ENCODE measurements at places on chromosomes 6 and 20.

- no peak for DNase-seq
Measured at GRCh38 chr20:32648761-32649650, 24.7 kb downstream of the C20orf203 start.

- DNase-seq, result no peak
Measured at GRCh38 chr20:11229772-11230171, 556.0 kb upstream of the JAG1 start.

DNA sequence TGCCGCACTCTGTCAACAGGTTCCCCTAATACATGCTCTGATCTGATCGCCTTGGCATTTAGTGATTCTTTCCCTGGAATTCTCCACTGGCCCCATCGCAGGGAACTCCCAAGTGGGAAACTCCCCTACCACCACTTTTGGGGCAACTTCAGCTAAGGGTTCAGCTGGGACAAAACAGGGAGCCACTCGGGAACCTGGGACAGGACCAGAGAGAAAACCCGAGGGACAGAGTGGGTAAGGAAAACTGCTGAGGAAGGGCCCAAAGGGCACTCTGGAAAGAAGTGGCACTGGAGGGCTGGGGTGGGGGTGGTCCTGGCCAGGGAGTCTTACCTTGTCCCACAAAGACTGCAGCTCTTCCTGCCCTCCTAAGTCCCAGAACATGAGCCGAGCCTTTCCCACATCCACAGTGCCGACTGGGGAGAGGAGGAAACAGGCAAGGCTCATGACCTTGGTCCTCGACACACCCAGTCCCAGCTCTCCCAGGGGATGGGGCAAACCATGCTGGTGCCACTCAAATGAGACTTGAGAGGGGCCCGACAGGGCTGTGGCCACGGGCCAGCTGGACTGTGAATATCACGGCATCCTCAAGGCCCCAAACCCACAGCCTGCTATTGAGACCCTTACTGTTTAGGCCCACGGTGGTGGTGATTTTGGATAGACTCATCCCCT lies 1.6 kb downstream of the ARFRP1 start:
- no peak for DNase-seq

GRCh38 chr6:13328875-13329183 lies 492 bp upstream of the TBC1D7 start:
- no peak for DNase-seq

DNA sequence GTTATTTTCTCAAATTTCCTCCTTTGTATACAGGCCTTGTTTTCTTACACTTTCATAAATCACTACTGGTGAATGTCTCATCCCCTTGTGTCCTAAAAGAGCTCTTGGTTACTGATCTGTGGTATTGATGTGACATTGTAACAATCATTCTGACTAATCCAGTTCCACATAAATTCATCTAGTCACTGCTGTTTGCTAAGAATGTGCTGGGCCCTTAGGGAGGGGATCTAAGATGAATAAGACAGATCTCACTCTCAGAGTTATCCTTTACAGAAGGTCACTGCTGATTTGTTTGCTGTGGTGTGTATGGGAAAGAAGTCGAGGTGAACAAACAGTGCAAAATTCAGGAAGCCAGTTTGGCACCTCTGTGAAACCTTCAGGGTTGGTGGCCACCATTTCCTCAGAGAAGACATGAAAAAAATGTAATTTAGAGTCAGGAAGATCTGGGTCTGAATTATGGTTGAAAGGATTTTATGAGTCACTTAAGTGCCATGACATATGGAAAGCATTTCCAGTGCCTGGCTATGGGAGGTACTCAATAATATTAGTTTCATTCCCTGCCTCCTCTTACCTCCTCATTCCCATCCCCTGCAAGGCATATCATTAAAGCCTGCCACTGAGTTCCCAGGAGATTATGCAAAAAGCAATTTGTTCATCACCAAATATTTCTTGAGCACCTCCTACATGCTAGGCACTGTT lies 121.8 kb downstream of the COL9A1 start:
- no peak for DNase-seq

GRCh38 chr20:49724408-49725223 lies 10.9 kb upstream of the B4GALT5 start:
- DNase-seq, result no peak

GRCh38 chr6:39102071-39102820 lies 12.7 kb downstream of the SAYSD1 start:
- no peak for DNase-seq

GRCh38 chr6:122609881-122610689 lies at the start of gene PKIB:
Gene PKIB, plus strand, starts transcription at chr6:122610405. Its CDS starts 107,390 bp downstream, at chr6:122717795.
- DNase-seq, result no peak

- DNase-seq, result no peak
Measured at GRCh38 chr20:53220482-53221307, 248.5 kb downstream of the TSHZ2 start.

DNA sequence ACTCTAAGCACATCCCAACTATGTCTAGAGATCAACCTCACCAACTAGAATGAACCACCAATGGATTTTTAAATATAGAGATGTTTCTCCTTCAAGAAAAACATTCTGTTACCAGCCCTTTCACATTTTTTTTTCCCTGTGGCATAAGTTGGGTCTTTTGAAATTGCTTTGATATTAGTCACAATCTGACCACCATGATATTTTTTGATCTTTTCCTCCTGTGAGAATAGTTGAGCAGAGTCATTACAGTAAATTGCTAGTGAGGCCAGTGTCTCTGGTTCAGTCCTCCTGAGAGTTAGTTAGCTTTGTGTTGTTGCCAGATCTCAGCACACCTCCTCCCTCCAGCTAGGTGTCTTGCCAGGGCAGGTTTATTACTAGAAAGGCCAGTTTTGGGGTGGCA lies 79.7 kb upstream of the MYLIP start:
- no peak for DNase-seq

DNA sequence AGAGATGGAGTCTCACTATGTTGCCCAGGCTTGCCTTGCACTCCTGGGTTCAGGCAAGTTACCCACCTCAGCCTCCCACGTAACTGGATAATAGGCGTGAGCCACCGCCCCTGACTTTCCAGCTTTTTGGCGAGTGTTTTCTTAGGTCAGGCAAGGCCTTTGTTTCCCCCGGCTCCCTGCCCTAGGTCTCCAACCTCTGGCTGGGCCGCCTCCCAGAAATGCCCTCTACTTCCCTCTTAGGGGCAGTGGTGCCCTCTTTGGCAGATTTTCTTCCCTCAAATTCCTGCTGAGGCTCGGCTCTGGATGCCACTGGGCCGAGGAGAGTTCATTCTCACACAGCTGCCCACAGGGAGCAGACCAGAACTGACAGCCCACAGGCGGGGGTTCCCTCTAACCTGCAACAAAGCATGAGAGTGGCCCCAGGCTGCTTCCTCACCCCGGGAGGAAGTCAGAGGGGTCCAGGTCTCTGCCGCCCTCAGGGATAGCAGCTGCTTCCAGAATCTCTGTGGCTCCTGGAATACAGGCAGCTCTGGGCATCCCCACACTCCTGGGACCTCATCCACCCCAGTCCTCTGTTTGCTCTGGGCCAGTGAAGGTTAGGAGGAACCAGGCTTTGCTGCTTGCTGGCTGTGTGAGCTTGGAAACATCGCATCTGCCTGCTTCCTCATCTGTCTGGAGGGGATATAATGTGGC lies 56.5 kb downstream of the TCP11 start:
- DNase-seq, result no peak

DNA sequence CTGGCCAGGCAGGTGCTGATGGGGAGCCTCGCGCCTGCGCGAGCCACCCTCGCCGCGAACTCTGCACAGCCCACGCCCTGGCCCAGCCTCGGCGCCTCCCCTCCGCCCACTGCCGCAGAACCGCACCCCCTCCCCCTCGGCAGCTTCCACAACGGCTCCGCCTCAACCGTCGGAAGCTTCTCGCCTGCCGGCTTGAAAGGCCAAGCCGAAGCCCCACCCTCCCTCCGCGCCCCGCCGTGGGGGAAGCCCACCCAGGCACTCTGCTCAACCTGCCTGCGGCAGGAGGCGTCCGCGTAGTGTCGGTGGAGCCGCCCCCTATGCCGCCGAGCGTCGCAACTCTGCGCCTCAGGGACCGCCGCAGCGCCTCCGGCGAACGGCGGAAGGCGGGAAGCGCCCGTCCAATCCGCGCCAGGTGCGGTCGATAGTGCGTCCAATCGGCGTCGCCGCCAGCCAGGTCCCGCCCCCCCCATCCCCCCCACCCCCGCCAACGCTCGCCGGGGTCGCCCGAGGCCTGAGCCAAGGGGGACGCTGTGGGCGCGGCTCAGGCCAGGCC lies at the start of gene SYCP2:
Gene SYCP2, minus strand, starts transcription at position 342 of the 553 bp plus-strand sequence. CDS start 11,224 bp downstream, outside the sequence.
- DNase-seq, result peak; percentile 40

- no peak for DNase-seq
Measured at GRCh38 chr6:123940551-123940950, 136.9 kb downstream of the NKAIN2 start.

- DNase-seq, result no peak
Measured at GRCh38 chr6:26401389-26401986, 587 bp upstream of the BTN3A1 start.

- DNase-seq, result no peak
Measured at GRCh38 chr6:113428702-113429101, 428.4 kb upstream of the MARCKS start.

DNA sequence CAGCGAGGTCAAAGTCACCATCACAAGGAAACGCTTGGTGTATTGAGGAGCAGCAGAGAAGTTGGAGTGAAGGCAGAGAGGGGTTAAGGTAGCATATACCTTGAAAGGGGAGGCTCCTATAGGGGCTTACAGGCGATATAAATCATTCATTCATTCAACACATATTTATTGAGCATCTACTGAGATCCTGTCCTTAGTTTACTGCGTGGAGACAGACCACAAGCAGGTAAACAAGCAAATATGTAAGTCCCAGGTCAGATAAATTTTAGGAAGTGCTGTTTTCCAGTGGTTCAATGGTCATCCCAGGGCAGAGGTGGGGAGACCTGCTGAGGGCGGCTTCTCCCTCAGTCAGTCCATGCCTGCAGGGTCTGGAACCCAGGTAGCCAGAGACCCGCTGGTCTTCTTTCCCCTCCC lies 761 bp upstream of the DNMT3B start:
- no peak for DNase-seq

DNA sequence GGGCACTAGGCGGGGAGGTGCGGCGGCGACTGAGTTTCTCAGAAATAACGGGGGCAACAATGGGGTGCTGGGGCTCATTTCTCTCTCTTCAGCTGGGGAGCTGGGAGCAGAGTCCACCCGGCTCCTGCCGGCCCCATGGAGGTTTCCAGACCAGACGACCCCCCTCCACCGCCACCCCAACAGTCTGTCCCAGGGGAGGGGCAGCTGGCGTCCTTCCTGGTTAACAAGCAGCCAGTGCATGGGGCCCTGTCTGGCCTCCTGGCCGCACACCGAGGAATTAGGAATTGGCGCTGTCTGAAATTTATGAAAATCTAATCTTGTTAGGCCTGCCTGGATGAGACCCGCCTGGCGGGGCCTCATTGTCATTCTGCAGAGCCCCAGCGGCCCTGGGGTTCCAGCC lies 42.4 kb downstream of the PMEPA1 start:
- no peak for DNase-seq

GRCh38 chr20:8526610-8527009 lies 394.5 kb downstream of the PLCB1 start:
- DNase-seq, result no peak

DNA sequence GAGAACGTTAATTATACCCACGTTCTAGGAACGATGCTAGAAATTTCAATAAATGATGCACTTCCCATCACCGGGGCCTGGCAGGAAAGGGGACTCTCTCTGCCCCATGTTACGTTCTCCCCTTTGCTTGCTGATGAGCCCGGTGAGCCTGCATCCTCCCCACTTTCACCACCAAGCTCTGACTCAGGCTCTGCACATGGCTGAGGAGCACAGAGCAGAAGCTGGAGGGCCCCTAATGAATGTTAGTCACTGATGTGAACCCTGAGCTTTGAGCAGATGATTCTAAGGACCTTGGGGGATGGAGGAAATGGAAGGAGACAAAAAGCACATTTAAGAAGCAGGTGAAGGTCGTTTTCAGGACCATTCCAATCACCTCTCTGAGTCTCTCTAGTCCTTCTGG lies 468.2 kb upstream of the ARID1B start:
- no peak for DNase-seq

GRCh38 chr6:28974505-28974904 lies 30.6 kb downstream of the ZNF311 start:
- no peak for DNase-seq

- no peak for DNase-seq
Measured at GRCh38 chr6:150751296-150751695, 114.2 kb upstream of the MTHFD1L start.

- no peak for DNase-seq
Measured at GRCh38 chr6:84773133-84773430, 8.7 kb upstream of the TBX18 start.

DNA sequence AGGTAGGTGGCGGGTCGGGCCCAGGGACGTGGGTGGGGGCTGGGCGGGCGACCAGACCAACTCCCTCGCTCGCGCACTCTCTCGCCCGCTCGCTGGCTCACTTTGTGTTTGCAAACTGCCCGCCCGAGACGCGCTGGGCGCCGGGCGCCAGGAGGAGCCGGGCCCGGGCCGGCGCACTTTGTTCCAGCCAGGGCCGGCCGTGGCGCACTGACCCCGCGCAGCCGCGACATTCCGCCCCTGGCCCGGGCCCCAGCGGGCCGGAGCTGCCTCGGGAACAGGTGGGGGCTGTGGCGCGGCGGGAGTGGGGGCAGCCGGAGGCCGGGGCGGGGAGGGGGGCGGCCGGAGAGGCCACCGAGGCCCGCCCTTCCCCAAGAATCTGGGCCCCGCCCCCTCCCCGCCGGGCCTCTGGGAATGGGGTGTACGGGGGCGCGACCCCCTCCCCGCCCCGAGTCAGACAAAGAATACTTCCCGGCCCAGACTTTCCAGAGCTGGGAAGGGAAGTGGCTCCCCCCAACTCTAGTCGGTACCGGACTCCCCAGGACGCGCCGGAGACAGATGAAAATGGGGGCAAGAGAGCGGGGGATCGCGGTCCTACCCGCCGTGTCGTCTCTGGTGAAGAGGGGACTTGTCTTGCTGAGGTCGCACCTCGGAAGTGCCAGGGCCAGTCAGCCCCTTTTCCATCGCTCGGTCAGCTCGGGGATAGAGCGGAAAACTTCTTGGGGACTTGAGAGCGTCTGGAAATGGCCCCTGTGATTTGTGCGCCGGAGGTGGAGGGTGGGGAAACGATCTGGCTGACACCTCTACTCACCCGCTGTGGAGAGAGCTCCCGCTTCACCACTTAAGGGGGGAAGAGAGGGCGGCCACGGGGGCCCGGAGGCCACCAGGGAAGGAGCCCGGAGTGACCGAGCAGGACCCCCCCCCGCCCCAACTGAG lies 951 bp downstream of the FOXP4 start:
- no peak for DNase-seq

- no peak for DNase-seq
Measured at GRCh38 chr20:41627001-41627495, 8.9 kb upstream of the CHD6 start.
